ENCODE measurements at places on chromosomes 1 and 21. TPM values are rescaled to one million over a fixed set of nuclear protein-coding genes. Genes with fewer than 3 reads are reported as not detected.

The NBPF4 gene
- total RNA-seq, result not detected

The S100A12 gene
- total RNA-seq, result not detected

The RGS1 gene
- total RNA-seq, result not detected

The CD1E gene
- not detected for total RNA-seq

The RSPH1 gene
- total RNA-seq, result 1.8 TPM

The FCGR2B gene
- total RNA-seq, result not detected

The CDK18 gene
- total RNA-seq, result 4.6 TPM

The SPATA45 gene
- not detected for total RNA-seq

The ACTA1 gene
- total RNA-seq, result 0.14 TPM

The NCMAP gene
- total RNA-seq, result 0.80 TPM

The NPPA gene
- not detected for total RNA-seq

The PLCH2 gene
- total RNA-seq, result 0.12 TPM

The LRRIQ3 gene
- total RNA-seq, result 1.4 TPM

The RIPPLY3 gene
- total RNA-seq, result 5.1 TPM

The TBX19 gene
- total RNA-seq, result 0.29 TPM

The RUNX3 gene
- not detected for total RNA-seq

The CA6 gene
- not detected for total RNA-seq

The SYPL2 gene
- not detected for total RNA-seq

The NIBAN1 gene
- 26.2 TPM for total RNA-seq

The OBSCN gene
- 20.6 TPM for total RNA-seq

The NLRP3 gene
- 7.4 TPM for total RNA-seq

The NUAK2 gene
- 45.7 TPM for total RNA-seq

The SPRR2G gene
- total RNA-seq, result not detected

The KCNJ15 gene
- total RNA-seq, result 40.8 TPM

The HOOK1 gene
- 3.6 TPM for total RNA-seq

The PCP4L1 gene
- total RNA-seq, result not detected

The ATP6V1G3 gene
- not detected for total RNA-seq

The SLFNL1 gene
- not detected for total RNA-seq

The KRTAP22-1 gene
- total RNA-seq, result not detected

The ABCA4 gene
- total RNA-seq, result not detected

The FAM110D gene
- not detected for total RNA-seq

The CFAP141 gene
- not detected for total RNA-seq

The NEXN gene
- total RNA-seq, result 13.5 TPM

The PADI3 gene
- total RNA-seq, result 0.07 TPM

The PCSK9 gene
- 1.1 TPM for total RNA-seq

The FMO4 gene
- 0.52 TPM for total RNA-seq

The ORC1 gene
- total RNA-seq, result 30.1 TPM

Measured in epithelial cell of proximal tubule (primary cell).